ENCODE measurements at places on chromosomes 11 and 22.

GRCh38 chr11:46489656-46490560 lies 98.3 kb upstream of the CHRM4 start:
- DNase-seq, result peak; percentile 53

DNA sequence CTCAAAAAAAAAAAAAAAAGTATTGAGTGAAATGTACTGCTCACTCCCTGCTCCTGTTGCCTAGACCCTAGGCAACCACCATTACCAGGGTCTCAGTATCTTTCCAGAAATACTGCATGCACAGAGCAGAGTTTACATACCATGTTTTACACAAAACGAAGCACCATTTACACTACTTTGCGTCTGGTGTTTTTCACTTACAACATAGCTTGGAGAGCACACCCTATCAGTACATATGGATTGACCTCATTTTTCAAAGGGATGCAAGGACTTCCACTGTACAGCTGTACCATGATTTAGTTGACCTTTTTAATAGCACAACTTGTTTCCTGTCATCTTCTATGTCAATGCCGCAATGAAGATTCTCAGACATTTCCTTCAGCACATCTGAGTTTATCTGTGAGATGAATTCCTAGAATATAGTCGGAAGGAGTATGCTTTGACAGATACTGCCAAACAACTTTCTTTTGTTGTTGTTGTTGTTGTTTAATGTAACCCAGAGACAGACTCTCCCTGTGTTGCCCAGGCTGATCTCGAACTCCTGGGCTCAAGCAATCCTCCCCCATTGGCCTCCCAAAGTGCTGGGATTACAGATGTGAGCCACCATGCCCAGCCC lies 6.1 kb downstream of the MYH9 start:
- DNase-seq, result no peak

DNA sequence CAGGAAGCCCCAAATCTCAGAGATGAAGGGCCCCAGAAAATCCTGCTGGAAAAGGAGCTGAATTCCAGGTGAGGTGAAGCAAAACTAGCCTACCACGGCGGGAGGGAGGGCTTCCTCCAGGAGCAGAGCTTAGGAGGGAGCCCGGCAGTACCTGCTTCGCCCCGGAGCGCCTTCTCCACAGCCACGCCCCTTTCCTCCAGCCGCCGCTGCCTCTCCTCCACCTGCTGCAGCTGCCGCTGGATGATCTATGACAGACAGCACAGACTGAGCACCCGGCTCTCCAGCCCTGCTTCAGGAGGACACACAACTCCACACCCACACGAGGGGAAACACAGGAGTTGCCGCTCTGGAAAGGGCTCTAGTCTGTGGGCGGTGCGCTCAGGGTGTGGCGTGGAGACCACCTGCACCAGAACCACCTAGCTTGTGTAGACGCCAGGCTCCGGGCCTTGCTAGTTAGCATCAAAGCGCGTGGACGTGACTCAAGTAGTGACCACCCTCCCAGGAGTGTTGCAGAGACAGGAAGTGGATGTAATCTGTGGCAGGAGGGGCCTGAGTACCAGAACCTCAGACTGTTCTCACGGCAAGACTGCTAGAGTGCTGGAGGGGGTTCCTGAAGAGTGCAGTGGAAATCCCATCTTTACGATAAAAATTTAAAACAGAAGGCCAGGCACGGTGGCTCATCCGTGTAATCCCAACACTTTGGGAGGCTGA lies 34.6 kb upstream of the BID start:
- DNase-seq, result peak; percentile 12

GRCh38 chr22:31881865-31882264 lies 62.5 kb upstream of the YWHAH start:
- DNase-seq, result no peak

DNA sequence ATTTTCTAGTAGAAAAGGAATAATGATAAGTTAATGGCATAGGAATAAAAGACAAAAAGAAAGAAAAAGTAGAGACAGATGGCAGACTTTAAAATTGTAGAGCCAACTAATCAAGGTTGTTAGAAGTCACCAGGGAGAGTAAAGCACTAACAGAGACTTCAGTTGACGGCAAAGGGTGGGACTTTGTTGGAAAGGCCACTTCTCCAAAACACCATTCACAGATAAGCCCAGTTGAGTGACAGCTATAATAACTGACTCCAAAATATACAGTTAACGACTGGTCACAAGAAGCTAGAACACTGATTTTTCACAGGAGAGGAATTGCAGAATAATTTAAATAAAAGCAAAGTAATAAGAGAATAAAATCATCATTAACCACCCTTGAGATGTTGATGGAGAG lies 16.0 kb upstream of the SOX6 start:
- DNase-seq, result no peak
